ENCODE measurements at places on chromosomes 16 and 17. TPM values are rescaled to one million over a fixed set of nuclear protein-coding genes. Genes with fewer than 3 reads are reported as not detected.

Gene TRIM47
- total RNA-seq: 12.6 TPM

GRCh38 chr16:86706726-86707125 lies 128.4 kb downstream of the FOXL1 start:
- DNase-seq: no peak

Gene SOST
- total RNA-seq: not detected

DNA sequence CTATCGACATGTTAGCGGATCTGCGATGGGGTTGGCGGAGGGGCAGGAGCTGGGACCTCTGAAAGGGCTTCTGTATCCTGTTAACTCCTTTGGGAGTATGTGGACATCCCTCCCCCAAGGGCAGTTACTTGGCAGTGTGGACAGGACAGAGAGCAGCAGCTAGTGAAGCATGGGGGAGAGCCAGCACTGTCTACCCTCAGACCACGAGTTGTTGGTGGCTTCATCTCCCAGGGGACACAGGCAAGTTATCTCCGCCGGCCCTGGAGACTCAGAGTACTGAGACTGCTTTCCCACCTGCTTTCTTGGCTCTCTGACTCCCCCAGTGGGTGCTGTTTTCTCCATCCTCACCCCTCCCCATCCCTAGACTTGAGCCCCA lies 5.3 kb upstream of the GFAP start:
- DNase-seq: no peak

Gene TNFRSF13B
- not detected for total RNA-seq

Gene DYNLRB2
- not detected for total RNA-seq

Gene NR1D1
- total RNA-seq: 10.0 TPM

- no peak for DNase-seq
Observed at GRCh38 chr17:48510761-48511604, 19.8 kb downstream of the HOXB1 start.

GRCh38 chr17:31585280-31585630 lies 193.8 kb downstream of the RAB11FIP4 start:
- DNase-seq: no peak

DNA sequence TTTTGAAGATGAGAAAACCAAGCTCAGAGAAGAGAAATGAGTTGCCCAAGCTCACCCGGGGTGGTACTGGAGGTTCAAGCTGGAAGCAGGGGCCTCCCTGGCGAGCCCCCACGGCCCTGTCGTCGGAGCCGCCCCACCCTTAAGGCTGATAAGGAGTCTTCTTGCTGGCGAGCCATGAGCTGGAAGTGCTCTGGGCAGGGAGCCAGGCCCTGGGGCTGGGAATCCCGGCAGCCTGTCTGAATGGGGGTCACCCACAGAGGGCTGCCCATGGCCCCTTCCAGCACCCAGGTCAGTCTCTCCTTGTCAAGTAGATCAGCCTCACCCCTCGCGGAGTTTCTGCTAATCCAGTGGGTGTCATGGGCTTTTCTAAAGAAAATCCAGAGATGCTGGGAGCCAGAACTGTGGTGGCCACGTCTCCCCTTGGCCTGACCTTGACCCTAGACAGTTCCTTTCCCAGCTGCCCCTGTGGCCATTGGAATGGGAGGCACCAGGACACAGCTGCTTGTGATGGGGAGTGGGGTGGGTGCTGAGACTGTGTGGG lies 1.2 kb upstream of the P2RX1 start:
- DNase-seq: no peak

Gene CCL3
- total RNA-seq: 1,264 TPM

Gene CA7
- total RNA-seq: not detected

Gene CLEC3A
- total RNA-seq: not detected

Gene HAP1
- total RNA-seq: 0.13 TPM

DNA sequence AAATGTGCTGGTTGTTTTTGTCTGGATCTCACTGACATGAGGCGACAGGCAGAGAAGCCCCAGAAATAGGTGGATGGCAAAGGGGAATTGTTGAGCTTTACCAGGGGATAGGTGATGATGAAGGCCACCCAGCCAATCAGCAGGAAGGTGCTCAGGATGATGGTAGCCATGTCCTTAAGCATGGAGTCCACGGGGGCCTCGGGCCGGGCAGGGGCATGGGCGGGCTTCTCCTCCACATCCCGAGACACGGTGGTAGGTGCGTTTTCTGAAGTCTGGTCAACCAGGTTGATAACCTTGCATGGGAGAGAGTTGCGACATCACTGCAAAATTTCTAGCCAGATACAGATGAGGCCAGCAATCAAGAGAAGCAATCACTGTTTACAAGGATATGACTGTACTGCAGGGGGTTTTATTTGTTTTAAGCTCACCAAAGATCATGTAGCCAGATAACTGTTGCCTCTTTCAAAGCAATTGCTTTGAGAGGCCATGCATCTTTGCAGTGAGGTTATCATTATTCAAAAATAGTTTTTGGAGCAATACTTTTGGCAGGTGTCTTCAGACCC lies 37.3 kb upstream of the ICAM2 start:
- no peak for DNase-seq

DNA sequence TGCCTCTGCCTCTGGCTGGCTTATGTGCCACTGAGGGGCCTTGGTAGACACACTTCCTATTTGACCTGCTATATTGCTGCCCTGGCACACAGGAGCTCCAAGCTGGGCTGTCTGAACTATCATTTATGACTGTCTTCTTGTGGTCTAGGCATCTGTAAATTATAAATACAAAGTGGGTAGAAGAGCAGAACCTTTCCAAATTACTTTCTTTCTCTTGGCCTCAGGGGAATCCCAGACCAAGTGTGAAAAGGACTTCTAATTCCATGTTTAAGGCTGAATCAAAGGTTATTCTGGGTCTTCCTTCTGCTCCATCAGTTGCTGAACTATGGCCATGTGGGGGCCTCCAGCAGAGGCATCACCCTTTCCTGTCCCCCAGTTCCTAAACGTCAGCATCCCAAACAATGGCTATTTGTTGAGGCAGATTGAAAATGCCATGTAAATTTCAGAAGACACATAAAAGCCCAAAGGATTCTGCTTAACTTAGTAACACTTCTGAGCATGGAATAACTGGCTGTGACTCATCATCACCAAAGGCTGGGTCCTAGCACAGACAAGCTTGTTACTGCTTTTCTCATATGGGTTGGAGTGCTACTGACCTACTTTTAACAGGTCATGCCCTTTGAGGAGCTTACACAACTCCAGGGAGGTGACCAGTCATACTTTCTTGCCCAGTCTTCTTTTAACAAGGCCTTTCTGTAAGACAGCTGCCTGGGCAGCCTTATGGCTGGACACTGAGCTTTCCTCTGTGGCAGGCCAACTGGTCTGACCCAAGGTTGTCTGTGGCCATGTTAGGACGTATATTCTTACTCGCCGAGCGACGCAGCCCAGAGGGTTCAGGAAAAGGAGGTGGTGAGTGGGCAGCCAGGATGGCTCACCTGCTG lies 154.8 kb downstream of the VPS53 start:
- no peak for DNase-seq

Gene CYGB
- total RNA-seq: not detected

DNA sequence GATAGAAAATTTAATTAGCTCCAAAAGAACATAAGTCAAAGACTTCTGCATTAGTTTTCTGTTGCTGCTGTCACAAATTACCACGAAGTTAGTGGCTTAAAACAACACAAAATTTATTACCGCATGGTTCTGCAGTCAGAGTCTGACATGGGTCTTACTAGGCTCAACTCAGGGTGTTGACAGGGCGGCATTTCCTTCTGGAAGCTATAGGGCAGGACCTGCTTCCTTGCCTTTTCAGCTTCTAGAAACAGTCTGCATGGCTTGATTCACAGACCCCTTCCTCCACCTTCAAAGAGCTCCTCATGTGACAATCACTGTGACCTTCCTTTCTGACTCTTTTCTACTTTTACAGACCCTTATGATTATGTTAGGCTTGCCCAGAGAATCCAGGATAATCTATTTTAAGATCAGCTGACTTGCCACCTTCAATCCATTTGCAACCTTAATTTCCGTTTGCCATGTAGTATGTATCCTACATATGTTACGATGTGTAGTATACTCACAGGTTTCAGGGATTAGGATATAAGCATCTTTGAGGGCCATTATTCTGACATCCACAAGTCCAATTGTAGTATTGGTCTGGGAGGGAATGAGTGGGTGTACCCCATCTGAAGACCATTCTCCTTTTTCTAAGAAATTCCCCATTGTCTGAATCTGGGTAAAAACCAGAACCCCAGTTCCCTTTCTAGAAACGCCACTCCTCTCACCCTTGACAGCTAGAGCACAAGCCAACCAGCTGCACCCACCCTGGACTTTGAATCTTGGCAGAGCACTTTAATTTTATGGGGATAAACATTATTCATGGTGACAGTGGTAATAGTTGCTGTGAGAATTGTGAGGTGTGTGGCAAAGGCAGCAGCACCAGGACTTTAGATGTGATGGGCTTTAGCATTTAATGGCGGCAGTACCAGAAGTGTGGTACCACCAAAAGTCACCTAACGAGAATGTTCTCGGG lies 265.5 kb downstream of the KCNJ2 start:
- no peak for DNase-seq

DNA sequence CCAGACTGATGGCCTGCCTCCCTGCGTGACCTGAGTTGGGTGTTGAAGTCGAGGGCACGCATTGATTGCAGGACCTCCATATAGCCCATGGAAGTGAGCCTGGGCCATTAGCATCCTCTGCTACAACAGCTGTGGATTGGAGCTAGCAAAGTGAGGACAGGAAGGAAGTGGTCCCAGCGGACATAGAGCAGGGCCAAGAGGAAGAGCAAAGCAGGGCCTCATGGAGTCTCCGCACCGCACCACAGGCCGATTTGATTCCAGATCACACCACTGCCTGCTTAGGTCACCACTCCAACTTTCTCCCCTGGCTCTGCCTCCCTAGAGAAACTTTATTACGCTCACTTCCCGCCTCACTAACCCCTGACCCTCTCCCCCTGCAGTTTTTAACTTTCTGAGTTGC lies 10.7 kb upstream of the UBTF start:
- DNase-seq: no peak

Gene SLC16A11
- total RNA-seq: 1.8 TPM

Gene KRTAP9-2
- not detected for total RNA-seq

Gene E4F1
- total RNA-seq: 29.8 TPM

DNA sequence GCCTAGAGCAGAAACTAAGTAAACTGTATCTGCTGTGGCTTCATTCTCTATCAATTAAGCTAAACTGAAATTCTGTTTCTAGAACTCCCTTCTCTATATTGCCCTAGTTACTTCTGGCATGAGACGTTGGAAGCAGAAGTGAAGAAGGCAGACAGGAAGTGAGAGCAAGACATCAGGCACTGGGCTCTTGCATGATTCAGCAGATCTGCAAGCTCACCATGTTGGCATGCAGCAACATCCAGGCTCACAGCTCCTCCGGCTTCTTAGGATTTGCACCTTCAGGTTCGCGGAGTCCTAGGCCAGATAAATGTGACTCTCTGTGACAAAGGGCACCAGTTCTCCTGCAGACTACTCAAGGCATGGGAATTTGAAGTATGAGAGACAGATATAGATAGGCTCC lies 148.3 kb downstream of the CDH8 start:
- DNase-seq: no peak

GRCh38 chr16:81797443-81797842 lies 18.4 kb downstream of the PLCG2 start:
- DNase-seq: no peak

Gene RASD1
- 1.1 TPM for total RNA-seq

DNA sequence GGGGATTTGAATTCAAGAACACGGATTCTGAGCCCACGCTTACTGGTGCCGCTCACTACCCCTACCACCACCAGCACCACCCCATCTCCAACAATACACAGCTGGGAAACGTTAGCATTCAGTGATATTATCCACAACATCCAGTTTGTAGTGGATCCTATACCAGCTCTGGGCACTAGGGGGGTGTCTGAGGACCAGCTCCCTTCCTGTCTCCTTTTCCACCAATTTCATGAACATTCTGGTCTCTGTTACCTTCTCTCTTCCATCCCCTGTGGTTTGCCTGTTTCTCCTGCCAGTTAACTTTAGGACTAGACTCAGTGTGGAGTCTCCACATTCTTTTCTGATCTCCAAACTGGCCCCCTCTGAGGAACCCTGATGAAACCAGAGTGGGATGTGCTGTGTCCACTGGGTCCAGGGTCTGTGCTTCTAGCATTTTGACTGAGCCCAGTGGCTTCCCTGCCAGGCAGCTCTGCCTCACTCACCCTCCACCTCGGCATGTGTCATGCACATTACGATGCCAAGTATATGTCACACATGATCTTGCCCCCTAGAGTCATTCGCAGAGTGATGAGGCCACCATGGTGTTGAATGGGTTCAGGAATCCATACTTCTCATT lies 187.0 kb upstream of the CDH13 start:
- no peak for DNase-seq

Gene ZSCAN10
- total RNA-seq: 0.15 TPM

DNA sequence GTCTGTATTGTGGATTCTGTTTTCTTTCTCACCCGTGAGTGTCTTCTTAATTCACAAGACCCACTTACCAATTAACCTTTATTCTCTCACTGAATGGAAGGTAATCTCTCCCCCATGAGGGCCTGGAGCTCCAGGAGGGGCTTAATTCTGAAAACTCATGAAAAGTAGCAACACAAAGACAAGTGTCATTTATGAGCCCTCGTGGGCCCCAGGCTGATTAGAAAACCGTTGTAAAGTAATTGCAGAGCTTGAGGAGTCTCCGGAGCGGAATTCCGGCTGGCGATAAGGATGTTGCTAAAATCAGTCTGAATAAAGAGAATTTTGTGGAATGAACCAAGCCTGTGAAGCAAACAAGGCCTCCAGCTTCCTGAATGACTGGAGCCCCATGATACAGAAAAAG lies 301.5 kb downstream of the HAPSTR1 start:
- DNase-seq: no peak

Gene ELMO3
- 5.0 TPM for total RNA-seq

DNA sequence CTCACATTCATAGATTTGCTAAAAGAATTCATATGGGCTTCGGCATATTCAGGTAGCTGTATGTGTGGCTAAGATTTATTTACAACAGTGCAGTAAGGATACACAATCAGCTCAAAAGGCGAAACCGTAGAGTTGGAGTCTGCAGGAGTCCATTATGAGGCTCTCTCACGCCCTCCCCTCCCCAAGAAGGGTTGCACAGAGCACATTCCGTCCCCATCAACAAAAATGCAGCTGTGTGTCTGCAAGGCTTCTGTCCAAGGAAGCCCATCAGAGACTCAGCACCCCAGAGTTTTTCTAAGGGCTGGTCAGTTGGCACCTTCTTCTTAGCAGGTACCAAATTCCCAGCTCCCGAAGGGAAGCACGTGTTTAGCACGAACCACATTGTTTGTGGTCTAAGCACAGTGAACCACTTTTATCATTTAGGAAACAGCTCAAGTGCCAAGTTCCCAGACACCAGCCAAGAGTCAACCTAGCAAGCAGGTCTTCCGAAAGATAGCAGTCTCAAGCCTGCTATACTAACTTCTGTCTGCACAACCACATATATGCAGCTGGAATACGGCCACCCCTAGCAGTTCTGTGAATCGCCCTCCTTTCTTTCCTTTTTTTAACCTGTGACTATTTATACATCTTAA lies 28.5 kb upstream of the MEAK7 start:
- DNase-seq: no peak

DNA sequence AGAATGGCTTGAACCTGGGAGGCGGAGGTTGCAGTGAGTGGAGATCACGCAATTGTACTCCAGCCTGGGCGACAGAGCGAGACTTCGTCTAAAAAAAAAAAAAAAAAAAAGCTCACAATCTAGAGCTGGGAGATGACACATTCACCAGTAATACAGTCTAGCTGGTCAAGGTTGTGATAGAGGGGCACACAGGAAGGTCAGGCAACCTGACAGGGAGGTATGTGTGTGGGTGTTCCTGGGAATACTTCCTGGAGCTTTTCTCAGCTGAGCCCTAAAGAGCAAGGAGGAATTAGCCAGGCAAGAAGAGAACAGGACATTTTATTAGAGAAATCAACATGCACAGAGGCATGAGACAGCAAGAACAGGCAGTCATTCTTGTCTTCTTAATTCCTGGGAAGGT lies 216.7 kb downstream of the SHISA9 start:
- DNase-seq: no peak
